ENCODE measurements at places on chromosomes 6 and 20.

DNA sequence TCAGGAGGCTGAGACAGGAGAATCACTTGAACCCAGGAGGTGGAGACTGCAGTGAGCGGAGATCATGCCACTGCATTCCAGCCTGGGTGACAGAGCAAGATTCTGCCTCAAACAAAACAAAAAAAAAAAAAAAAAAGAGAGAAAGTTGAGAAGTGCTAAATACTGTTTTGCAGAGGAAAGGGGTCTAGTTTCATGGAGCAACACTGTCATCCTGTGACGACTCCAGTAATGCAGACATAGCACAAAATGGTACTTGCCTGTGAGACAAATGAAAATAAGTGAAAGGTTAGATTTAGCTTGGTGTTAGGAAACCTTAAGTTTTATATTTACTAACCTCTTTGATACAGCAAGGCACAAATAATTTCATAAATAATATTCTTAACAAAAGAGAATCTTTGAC is 29.7 kb downstream of the CEP162 start:
- no peak for DNase-seq
- no peaks in the 10 kb centered on the region for H3K27me3 ChIP-seq
- H3K4me1 ChIP-seq, result peaks cover 10% of the 10 kb centered on the region
- H3K4me3 ChIP-seq, result no peak overlapping the region
- H3K27ac ChIP-seq, result no peak overlapping the region

DNA sequence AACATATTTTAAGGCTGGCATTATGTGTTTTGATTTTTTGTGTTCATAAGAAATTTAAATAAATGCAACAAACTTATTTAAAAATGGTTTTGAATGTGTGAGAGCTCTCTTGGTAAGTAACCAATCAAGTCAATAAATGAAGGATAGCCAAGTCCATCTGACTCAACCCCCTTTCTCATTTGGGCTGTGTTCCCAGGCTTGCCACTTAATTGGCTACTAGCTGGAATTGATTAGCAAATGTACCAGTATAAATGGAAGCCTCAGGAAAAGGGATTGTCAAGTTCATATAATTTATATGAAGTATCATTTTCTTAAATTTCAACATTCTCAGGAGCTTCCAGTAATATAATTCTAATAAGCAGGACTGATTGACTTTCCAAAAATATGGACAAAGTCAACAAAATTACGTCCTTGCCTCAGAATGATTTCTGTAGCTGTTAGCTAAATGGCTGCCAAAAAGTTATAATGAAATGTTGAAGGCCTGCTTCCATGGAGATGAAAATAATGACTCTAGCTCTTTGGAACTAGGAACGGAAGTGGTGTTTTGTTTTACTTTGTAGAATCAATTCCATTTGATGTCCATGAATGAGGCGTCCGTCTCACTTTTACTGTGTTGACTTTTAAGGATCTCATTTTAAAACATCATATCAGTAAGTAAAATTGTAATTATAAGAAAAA is 614.9 kb downstream of the CDH26 start:
- H3K4me3 ChIP-seq, result no peak overlapping the region
- H3K4me1 ChIP-seq, result no peaks in the 10 kb centered on the region
- H3K27ac ChIP-seq, result no peak overlapping the region
- H3K36me3 ChIP-seq, result no peaks in the 10 kb centered on the region
- no peak for DNase-seq
- H3K27me3 ChIP-seq, result no peaks in the 10 kb centered on the region

- H3K27ac ChIP-seq, result no peak overlapping the region
- no peaks in the 10 kb centered on the region for H3K4me1 ChIP-seq
- no peak overlapping the region for H3K4me3 ChIP-seq
- H3K27me3 ChIP-seq, result peaks cover 32% of the 10 kb centered on the region
- DNase-seq, result no peak
- H3K36me3 ChIP-seq, result no peaks in the 10 kb centered on the region
Observed at GRCh38 chr20:42051921-42052320, 433.7 kb upstream of the CHD6 start.

DNA sequence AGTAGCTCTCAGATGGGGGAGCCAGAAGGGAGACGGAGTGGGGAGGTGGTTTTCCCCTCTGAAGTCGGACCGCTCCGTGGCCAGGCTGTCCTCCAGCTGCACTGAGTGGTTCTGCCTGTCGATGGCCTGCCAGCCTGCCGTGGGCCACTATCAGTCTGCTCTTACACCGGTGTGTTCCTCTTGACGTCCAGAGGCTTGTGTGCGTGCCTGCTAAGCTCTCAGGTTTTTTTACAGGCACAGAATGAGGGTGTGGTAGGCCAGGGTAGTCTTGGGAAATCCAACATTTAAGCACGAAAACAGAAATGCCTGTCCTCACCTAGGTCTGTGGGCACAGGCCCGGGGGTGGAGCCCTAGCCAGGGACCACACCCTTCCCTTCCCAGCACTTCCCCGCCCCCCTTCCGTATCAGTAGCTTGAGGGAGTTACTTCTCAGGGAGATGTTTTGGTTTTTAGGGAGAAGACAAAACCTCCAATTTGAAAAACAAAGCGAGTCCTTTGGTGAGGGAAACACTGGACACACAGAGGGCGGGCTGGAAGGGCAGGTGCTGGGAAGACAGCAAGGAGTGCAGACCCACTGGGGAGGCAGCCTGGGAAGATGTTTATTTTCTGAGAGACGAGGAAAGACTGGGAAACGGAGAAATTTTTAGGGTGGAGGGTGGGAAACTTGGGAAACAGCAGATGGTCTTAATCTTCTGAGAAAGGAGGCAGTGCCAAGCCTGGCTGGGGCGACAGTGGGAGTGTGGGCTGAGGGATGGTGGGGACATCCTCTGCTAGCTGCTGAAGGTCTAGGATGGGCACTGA is 106.5 kb downstream of the LY86 start:
- H3K4me3 ChIP-seq, result no peak overlapping the region
- no peak overlapping the region for H3K27ac ChIP-seq
- no peaks in the 10 kb centered on the region for H3K36me3 ChIP-seq
- no peaks in the 10 kb centered on the region for H3K27me3 ChIP-seq
- peaks cover 25% of the 10 kb centered on the region for H3K4me1 ChIP-seq
- peak; percentile 29 for DNase-seq

DNA sequence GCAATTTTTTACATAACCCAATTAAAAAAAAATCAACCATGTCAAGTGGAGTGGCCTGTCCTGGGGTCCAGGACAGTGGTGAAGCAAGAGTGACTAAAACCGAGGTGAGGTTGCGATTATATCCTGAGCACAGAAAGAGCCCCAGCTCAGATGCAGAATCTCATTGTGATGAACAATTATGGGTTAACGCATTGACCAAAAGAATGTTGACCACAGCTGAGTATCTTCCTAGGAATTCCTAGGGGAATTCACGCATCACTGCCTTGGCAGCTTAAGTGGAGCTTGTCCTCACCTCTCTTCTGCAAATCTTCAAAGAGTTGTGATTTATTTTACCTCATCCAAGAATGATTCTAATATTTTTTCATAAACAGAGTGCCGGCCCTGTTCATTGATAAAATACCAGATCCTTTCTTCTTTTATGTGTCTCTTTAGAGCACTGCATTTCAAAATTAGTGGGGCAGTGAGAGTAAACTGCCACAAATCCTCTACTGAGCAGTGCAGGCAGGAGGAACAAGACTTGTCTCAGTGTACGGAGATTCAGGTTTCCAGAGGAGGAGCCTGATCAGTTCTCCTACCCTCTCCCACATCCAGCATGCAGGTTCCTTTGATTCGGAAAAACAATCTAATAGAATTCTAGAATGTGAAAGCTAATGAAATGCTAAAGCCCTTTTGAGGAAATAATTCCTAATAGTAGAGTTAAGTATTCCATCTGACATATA is 60.1 kb upstream of the ZNF184 start:
- no peaks in the 10 kb centered on the region for H3K4me1 ChIP-seq
- no peaks in the 10 kb centered on the region for H3K27me3 ChIP-seq
- H3K27ac ChIP-seq, result no peak overlapping the region

- no peak for DNase-seq
- H3K27ac ChIP-seq, result peak overlapping the region; percentile 71
- H3K4me1 ChIP-seq, result peaks cover 23% of the 10 kb centered on the region
- H3K27me3 ChIP-seq, result no peaks in the 10 kb centered on the region
- H3K36me3 ChIP-seq, result peaks cover 34% of the 10 kb centered on the region
Observed at GRCh38 chr6:137866200-137866913, 702 bp upstream of the TNFAIP3 start.

DNA sequence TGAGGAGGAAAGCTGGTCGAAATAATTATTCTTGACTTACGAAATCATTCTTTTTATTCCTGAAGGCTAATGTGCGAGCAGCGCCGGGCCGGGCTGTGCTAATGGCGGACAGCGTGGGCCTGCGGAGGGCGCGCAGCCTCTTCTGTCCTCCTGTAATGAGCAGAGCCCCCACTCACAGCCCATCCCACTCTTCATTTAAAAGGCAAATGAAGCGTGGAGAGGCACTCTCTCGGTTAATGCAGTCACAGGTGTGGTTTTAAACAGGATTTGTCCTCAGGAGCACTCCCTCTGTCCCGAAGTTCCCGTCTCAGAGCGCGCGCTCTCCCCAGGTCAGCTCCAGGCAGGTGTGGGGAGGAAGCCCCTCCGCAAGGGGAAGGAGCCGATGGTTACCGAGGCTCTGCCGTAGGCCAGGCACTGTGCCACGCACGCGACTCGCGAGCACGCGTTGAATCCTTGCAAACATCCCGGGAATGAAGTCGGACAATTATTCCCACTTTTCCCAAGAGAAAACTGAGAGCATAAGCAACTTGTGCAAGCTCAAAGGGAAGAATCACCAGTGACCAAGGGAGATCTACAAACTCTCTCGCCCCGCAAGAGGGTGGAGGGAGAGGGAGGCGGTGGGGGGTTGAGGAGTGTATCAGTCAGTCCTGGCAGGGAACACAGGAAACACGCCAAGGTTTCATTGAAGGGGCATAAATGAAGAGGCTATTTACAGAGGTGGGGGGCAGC is 35.5 kb upstream of the ZFAND3 start:
- H3K4me3 ChIP-seq, result peak overlapping the region; percentile 57
- DNase-seq, result no peak
- no peaks in the 10 kb centered on the region for H3K36me3 ChIP-seq
- H3K27ac ChIP-seq, result no peak overlapping the region
- H3K4me1 ChIP-seq, result peaks cover 29% of the 10 kb centered on the region

GRCh38 chr6:4030669-4031068 is 48.3 kb downstream of the FAM217A start:
- DNase-seq, result no peak
- peaks cover 33% of the 10 kb centered on the region for H3K4me1 ChIP-seq

DNA sequence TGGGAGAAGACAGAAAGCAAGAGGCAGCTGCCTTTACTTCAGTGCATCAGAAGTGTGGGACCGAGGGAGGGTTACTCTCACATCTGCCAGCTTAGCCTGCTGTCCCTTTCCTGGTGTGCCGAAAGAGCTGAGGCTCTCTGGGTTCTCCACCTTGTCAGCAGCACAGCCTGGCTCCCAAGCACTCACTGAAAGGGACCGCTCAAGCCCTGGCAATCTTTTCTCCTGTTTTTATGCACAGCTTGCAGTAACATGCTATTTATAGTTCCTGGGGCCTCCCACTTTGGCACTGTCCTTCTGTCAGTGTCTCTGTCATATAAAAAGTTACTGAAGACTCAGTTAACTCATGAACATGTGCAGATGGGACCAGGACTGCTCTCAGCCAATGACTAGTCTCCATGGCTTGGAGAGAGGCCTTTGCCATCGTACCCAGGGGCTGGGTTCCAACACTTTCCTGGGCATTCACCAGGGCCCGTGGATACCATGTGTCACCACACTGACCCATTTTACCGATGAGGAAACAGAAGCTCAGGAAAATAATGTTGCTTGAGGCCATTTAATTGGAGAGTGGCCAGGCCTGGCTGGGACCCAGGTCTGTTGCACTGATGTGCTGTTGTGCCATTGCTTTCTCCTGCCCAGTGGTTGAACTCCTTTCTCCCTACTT is 46.2 kb downstream of the PANK2 start:
- no peaks in the 10 kb centered on the region for H3K27me3 ChIP-seq
- no peak overlapping the region for H3K27ac ChIP-seq
- no peak overlapping the region for H3K4me3 ChIP-seq
- peaks cover 7% of the 10 kb centered on the region for H3K36me3 ChIP-seq
- DNase-seq, result no peak

GRCh38 chr6:137241481-137242038 is 22.4 kb upstream of the IFNGR1 start:
- H3K36me3 ChIP-seq, result no peaks in the 10 kb centered on the region
- no peak for DNase-seq

GRCh38 chr6:16421462-16421960 is 183.1 kb downstream of the GMPR start:
- no peaks in the 10 kb centered on the region for H3K27me3 ChIP-seq
- DNase-seq, result no peak
- H3K4me3 ChIP-seq, result no peak overlapping the region
- H3K4me1 ChIP-seq, result no peaks in the 10 kb centered on the region

GRCh38 chr20:38889792-38890496 is 36.3 kb upstream of the FAM83D start:
- no peak for DNase-seq
- no peaks in the 10 kb centered on the region for H3K36me3 ChIP-seq
- H3K4me3 ChIP-seq, result no peak overlapping the region
- H3K27me3 ChIP-seq, result peaks cover 71% of the 10 kb centered on the region
- peaks cover 12% of the 10 kb centered on the region for H3K4me1 ChIP-seq

DNA sequence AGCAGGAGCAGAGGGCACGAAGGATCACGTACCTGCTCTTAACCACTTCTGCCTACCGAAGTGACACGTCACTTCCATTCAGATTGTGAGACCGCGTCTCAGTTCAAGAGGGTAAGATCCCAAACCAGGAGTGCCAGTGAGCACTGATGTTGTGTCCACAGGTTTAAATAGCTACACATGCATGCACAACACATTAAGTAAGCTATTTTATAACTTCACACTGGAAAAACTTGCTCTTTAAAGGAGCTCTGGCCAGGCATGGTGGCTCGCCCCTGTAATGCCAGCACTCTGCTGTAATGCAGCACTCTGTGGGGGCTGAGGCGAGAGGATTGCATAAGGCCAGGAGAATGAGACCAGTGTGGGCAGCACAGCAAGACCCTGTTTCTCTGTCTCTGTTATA is 21.1 kb downstream of the ABHD12 start:
- H3K4me1 ChIP-seq, result no peaks in the 10 kb centered on the region
- H3K4me3 ChIP-seq, result no peak overlapping the region
- H3K27me3 ChIP-seq, result no peaks in the 10 kb centered on the region
- H3K27ac ChIP-seq, result no peak overlapping the region

- H3K4me3 ChIP-seq, result peak within 1 kb of the TSS; percentile 83
- H3K36me3 ChIP-seq, result peaks cover 17% of the 10 kb centered on the region
- peak; percentile 90 for DNase-seq
- H3K27me3 ChIP-seq, result no peaks in the 10 kb centered on the region
Observed at GRCh38 chr6:157323255-157323965, at the start of gene TMEM242. TSS of gene TMEM242 (minus strand) at chr6:157323519. CDS start at chr6:157323499, 20 bp downstream.

DNA sequence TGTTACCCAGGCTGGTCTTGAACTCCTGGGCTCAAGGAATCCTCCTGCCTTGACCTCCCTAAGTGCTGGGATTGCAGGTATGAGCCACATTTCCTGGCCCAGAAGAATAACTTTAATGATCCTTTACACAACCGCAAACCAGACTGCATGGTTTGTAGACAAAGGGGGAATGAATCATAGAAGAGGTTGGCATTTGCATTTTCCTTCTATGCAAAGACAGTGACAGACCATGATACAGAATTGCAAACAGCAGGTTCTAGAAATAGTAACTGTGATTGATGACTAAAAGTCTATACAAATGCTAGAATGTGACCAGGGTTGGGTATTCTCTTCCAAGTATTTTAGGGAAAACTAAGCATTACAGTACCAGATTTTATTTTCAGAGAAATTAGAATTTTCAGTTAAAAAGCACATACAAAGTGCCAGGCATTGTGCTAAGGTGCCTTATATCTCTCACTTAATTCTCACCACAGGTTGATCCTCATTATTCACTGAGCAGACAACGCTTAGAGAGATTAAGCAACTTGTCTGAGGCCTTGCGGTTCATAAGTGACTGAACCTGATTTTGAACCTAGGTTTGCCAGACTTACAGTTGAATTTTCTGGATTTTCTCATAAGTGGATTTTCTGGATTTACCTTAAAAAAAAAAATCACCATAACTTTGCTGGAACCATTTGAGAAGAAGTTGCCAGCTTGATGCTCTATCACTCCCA is 146.6 kb downstream of the ZFAND3 start:
- no peak for DNase-seq
- H3K4me1 ChIP-seq, result no peaks in the 10 kb centered on the region
